ENCODE measurements at places on chromosomes 3 and 15.

DNA sequence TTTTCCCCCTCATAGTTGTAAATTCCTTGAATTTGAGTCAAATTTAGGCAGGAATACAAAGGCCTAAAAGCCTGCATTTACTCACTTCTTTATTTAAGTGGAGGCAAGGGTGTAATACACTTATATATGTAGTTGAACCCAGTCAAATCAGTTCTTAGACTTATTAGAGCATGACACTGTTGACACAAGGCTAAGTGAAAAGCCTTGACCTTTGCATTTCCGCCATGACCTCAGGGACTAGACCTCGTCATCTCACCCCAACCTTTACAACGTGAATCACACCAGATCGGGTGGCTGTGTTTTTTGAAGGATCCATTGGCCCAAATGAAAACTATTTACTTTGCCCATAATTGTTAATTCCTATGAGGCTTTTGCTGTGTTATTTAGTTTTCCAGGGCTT lies 774.4 kb downstream of the ROBO1 start:
- no peak for DNase-seq

DNA sequence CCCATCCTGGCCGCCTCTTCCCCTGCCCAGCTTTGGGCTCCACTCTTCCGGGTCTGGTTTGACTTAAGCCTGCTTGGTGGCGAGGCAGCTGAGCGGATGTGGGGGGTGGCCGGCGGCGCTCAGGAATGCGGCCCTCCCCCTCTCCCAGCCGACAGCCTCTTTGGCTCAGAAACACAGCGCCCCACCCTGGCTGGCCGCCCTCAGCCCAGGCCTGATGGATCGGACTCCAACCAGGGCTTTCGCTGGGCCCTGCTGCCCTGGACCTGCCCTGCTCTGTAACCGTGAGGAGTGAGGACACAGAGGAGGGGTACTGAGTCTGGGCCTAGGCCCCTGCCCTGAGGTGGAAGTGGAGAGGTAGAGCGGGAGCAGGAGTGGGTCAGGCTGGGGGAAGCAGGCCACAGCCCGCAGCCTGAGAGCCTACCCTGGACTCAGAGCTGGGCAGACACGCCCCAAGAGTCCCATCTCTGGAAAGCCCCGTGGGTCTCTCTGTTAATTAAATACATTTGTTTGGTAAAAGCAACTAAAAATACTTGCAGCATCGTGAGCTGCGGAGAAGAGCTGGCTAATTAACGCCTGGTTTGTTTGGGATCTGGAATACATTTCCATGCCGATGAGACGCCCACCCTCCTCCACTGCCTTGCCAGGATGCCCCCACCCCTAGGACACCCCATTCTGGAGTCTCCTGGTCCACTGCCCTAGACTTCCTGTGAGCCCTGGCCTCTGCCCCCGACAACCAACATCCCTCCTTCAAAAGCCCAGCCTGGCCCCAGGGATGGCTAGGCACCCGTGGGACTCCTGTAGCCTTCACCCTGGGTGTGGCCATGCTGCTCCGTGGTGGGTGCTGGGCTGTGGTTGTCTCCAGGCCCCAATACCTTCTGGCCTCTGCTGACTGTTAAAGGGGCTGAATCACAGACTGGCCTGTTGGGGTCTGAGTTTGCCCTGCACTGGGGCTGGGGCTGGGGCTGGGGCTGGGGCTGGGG lies 19.6 kb downstream of the PLXNA1 start:
- DNase-seq, result no peak

DNA sequence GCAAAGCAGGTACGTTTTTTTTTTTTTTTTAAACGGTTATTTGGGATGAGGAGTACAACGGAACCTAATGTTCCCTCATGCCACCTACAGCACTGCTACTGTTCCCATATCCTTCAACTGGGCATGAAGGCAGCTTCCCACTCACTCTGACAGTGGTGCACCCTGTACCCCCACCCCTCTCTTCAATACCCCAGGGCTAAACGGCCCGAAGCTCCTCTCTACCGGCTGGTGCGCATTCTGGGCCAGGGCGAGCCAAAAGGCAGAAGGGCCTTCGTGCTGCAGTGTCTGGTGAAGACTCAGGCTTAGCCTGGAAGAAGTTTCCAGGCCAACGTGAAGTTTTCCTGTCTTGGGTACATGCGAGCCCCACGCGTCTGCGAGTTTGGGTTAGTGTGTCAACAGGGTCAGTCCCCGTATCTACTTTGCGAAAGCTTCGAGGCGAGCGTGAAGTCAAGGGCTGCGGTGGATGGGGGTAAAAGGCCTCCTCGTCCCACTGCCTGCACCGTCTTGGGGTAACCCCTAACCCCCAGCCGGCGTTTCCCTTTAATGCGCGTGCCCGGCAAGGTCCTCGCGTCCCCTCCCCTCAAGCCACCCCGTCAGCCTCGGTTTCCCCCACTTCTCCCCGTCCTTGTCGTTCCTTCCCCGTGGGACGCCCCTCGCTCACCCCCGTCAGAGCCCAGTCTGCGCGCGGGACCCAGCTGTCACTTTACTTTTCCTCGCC lies 765 bp upstream of the UBE2E2 start:
- DNase-seq, result no peak

GRCh38 chr3:21534462-21534861 lies 216.5 kb downstream of the ZNF385D start:
- no peak for DNase-seq

DNA sequence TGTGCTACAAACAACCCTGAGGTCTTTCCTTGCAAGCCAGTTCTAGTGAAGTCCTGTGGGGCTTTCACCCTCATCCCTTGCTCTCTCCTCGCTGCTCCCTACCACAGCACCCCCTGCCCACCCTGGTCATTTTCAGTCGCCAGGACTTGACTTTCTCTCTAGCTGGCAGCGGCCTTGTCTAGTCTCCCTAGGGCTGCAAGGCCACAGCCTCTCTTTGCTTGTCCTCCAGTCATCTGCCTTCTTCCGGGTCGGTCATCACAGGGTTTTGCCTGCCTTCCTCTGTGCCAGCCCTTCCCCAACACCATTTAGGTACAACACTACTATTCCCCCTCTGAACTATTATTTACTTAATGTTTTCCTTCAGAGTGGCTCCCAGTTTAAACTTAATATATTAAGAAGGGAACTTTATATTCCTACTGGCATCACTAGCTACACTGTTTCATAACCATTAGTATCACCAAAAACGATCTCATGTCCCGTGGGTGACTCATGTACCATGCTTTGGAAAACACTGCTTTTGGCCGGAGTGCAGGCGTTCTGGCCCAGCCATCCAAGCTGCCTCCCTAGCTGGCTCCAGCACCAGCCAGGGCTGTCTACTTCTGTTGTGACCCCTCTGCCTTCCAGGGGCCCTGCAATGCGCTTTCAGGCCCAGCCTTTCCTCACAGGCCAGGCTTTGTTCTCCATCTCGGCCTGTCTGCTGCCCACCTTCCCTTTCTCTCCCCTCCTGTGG lies 21.4 kb downstream of the FAH start:
- no peak for DNase-seq

- no peak for DNase-seq
Measured at GRCh38 chr3:85180-85579, 111.4 kb upstream of the CHL1 start.

GRCh38 chr3:189586941-189587663 lies 44.1 kb upstream of the TP63 start:
- DNase-seq, result no peak

GRCh38 chr15:101022876-101023275 lies 103.7 kb downstream of the LRRK1 start:
- no peak for DNase-seq

GRCh38 chr15:26261966-26262365 lies 398.8 kb upstream of the ATP10A start:
- no peak for DNase-seq

- DNase-seq, result no peak
Measured at GRCh38 chr15:33699691-33700447, 268.4 kb upstream of the CHRM5 start.

DNA sequence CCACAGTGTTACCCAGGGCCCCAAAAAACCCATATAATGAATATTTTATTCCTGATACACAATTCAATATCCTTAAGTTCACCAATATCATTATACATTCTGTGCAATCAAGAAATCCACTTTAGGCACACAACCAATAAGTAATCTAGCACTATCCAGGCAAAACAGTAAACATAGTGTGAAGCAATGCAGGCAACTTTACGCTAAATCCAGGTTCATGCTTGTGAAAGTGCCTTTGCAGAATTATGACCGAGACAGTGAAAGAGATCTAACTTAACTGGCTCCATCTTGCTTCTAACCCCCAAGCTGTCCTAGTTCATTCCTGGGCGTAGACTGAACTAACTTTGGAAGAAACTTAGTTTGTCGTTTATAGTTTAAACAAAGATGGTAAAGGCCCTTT lies 34.2 kb upstream of the INO80 start:
- DNase-seq, result no peak

GRCh38 chr3:103167850-103168249 lies 733.0 kb downstream of the ZPLD1 start:
- DNase-seq, result no peak

DNA sequence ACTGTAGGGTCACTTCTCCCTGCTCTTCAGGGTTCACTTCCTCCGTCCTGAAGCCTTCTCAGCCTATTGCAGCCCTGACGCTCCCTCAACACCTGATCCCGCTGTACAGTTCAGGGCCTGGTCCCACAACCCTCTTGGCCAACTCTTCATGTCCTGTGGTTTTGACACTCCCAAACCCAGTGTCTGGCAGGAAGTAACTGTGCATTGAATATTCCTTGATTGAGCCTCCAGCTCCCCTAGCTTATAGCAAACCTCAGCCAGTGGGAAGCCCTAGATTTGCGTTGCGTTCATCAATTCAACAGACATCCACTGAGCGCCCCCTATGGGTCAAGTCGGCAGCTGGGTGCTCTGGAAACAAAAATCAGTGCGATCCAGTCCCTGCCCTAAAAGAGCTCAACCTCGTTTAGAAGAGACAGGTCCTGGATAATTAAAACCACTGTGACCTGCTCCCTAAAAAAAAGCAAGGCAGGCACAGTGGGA lies 13.5 kb downstream of the UBAP1L start:
- DNase-seq, result peak; percentile 75

- no peak for DNase-seq
Measured at GRCh38 chr3:143769616-143770015, 78.7 kb downstream of the SLC9A9 start.

- DNase-seq, result no peak
Measured at GRCh38 chr3:183513046-183513706, 42.3 kb downstream of the KLHL6 start.

DNA sequence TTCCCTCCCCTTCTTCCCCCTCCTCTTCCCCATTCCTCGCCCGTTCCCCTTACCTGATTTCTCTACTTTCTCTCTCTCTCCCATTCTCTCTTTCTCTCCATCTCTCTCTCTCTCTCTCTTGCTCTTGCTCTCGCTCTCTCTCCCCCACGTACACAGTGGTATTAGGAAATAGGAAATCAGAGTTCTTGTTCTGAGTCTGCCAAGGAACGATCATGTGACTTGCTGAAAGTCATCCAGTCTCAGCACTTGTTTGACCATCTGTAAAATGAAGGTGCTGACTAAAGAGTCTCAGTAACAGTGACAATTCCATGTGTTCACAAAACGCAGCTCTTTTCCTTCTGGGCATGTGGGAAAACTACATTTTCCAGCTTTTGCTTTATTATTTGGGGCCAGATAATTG lies 445.0 kb upstream of the TGFBR2 start:
- no peak for DNase-seq

DNA sequence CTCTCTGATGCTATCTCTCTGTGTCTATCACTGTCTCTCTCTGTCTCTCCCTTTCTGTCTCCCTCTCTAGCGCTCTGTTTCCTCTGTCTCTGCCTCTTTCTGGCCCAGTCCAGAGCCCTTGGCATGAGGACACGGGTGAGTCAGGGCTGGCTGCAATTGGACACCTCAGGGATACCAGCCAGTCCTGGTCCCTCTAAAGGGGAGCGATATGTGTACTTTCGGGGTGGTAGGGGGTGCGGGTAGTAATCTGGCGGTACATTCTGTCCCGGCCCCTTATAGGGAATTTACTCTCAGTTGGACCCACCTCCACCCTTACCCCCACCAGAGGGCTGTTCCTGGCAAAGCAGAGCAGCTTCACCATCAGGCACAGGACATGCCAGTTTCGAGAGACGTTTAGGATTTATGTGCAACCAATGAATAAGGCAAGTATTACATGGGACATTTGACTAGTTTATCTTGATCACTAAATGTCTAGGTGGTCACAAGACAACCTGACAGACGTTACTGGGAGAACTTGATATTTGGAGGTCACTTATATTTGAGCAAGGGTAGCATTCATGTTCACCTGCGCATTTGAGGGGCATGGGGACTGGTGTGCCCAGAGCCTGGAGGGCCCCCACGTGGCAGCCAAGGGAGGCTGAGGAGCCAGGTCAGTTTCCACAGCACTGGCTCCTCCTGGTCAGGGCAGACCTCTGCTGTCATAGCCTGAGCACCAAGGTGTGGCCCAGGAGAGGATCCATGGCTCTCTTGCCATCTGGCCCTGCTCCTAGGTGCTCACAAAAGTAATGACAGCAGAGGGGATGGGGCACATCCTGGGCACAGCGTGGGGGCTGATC lies 256.1 kb downstream of the PLCL2 start:
- no peak for DNase-seq

- no peak for DNase-seq
Measured at GRCh38 chr15:43775411-43775965, 1.3 kb downstream of the ELL3 start.

DNA sequence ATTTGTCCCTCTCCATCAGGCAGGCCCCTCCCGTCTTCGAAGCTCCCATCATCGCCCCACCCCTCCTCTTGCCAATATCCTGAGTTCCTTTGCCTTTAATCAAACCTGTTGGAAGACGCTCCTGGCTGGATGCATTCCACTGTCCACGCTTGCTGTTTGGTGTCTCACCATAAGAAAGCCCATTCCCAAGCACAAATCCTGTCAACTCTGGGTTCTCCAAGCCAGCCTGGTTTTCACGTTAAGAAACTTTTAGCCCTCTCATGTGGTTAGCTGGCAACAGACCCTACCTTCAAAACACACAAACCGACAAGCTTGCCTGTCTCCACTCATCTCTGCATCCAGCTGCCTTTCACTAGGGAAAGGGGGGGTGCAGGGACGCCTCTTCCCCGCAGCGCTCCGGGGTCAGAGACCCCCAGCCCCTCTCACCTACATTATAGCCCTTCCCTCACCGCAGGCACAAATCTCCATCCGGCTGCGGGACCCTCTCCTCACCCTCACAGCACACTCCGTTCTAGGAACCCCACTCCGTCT lies 1.1 kb downstream of the GORASP1 start:
- no peak for DNase-seq

- no peak for DNase-seq
Measured at GRCh38 chr15:47661661-47662180, 55.6 kb upstream of the SEMA6D start.

GRCh38 chr3:112734171-112734570 lies 93.2 kb upstream of the CCDC80 start:
- no peak for DNase-seq

DNA sequence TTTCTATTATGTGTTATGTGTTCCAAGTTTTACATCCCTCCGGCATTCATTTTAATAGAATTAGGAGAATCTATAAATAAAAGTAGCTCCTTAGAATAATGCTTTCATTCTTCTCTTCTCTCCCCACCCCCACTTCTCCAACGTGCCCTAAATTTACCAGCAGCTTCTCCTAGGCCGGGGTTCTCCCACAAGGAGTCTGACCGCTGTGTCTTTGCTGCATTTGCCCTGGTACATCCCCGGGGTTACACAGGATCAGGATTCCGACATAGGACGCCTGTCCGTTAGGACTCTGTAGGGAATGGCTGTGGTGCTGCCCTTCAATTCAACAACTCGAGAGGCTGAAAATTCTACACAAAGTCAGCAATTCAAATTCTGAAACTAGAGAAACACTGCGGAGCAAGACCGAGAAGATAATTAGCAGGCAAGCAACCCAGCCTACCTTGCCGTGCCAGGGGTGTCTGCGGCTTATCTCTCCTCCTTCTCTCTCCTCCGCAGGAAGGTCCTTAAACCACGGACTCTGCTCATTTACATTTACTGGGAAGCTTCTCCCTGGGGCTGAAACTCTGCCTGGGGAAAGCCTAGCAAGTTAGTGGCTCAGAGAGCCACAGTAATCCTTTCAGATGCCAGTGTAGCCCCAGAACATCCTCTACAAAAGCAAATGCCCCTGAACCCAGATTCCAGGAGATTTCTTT lies 18.8 kb downstream of the PCSK6 start:
- no peak for DNase-seq
